ENCODE measurements at places on chromosomes 3 and 15.

- no peak for DNase-seq
Measured at GRCh38 chr3:5227812-5228211, 40.3 kb downstream of the EDEM1 start.

- DNase-seq, result no peak
Measured at GRCh38 chr15:65028338-65028737, 1.1 kb downstream of the MTFMT start.

- no peak for DNase-seq
Measured at GRCh38 chr3:119120480-119120879, 25.5 kb upstream of the TEX55 start.

- DNase-seq, result no peak
Measured at GRCh38 chr15:29278436-29279105, 8.9 kb upstream of the NSMCE3 start.

DNA sequence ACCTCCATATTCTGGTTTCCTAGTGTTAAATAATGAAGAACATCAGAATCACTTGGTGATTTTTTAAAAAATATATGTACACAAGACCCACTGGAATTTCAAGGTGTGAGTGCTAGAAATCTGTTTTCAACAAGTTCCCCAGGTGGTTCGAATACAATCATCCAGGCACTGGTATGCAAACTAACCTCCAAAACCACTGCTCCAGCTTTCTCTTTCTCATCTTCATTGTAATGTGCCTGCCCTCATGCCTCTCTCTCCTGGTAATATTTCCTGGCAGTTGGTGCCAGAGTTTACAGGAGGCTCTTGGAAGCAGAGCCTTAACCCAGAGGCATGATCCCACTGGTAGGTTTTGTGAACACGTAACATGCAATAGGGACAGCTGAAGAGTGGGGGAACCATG lies 163.1 kb upstream of the MANF start:
- no peak for DNase-seq

DNA sequence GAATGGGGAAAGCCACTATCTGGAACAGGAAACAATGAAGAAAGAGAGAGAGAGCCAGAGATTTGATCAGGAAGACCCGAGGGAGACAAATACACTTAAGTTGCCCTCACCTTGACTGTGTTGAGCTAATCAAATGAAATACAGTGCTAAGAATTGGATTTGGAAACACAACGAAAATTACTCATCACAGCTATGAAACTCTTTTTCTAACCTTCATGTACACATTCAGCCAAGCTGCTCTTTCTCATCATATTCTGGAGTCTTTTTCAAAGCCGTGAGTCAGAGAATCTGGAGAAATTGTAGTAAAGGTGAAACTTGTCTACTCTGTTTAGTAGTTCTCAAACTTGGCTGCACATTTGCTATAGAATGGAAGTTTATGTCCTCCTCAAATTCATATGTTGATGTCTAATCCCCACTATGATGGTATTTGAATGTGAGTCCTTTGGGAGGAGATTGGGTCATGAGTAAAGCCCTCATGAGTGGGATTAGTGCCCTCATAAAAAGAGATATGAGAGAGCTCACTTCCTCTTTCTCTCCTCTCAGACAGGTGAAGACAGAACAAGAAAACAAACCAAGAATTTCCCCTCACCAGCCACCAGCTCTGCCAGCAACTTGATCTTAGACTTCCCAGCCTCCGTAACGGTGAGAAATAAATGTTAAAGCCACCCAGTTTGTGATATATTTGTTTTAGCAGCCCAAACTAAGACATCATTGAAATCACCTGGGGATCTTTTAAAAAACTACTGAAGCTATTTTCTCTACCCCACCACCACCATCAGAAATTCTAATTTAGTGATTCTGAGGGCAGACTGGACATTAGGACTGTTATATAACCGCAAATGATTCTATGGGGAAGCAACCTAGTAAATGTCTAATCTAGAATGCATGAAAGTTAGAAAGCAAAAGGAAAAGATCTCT lies 143.6 kb upstream of the GRM7 start:
- DNase-seq, result no peak

DNA sequence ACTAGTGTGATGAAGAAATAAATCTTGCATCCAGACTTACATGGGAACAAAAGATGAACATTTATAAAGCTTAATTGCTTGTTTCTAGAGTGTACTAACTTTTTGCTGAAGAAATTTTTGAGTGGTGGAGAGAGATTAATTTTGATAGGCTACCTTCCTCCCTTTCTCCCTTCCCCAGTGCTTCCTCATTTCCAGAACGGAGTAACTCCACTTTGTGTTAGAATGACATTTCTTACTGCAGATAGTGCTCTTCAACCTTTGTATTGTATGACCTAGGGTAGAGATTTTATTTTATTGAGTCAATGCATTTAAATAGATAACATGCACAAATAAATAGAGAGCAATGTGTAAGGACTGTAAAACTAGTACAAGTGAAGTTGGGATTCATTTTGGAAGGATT lies 1.9 kb downstream of the ATP1B3 start:
- DNase-seq, result no peak

DNA sequence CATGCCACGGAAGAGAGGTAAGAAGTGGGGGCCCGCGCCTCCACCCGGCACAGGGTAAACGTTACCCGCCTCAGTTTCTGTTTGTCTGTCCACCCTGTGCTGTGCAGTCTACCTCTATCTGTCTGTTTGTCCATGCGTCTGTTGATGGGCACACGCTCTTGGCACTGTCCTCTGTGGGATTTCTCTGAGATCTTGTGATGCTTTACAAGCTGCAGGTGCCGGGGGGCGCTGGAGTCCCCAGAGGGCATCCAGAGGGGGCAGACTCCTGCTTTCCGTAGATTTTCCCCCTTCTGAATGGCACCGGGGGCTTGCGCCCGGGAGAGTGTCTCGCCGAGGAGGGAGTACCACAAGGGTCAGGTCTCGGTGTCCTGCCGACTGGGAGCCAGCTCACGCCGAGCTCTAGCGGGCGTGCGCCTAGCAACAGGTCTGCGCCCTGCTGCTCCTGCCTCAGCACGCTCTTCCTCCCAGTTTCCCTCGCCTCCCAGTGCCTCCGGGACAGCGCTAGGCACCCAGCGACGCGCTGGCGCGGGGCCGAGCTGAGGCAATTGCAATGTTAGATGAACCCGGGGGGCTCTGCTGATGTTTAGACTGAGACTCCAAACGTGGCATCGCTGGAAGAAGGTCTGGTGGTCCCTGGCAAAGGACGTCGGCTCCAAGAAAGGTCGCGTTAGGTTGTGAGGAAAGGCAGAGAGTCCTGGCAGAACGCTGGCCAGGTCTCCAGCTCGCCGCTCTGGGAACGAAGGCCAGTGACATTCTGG lies 667 bp downstream of the CEMIP start:
- DNase-seq, result no peak

GRCh38 chr3:45693941-45694521 lies 4.8 kb downstream of the SACM1L start:
- no peak for DNase-seq

DNA sequence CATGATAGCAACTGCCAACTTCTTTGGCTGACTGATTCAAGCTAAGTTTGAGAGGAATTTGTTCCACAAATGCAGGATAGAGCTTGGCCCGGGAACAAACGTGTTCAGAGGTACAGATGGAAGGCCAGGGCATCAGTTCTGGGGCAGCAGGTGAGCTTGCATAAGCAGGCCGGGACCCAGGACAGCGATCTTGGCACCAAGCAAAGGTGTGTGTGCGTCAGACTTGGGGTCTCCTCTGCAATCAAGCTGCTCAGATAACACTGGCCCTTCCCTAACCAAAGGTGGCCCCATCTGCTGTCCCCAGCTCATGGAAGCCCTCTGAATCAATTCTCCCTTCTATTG lies 155.6 kb downstream of the MEGF11 start:
- no peak for DNase-seq
